ENCODE measurements at places on chromosomes 1 and 21.

DNA sequence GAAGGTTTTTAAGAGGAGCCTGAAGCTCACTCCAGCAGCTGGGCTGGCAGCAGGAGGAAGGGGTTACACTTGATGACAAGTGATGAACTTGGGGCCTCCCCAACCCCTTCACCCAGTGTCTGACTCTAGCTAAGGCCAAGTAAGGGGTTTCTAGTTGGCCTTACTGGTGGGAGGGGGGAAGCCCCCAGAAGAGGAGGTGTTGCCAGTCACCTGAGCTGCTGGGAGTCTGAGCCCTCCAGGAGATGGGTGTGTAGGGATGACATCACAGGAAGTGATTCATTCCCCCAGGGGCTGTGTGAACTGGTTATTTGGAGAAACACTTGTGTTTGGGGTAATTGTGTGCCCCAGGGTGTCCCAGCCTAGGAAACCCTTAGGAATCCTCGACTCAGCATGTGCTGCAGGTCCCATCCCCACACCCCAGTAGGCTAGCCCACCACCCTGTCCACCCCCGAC is 3.1 kb downstream of the PADI1 start:
- peak; percentile 70 for DNase-seq

DNA sequence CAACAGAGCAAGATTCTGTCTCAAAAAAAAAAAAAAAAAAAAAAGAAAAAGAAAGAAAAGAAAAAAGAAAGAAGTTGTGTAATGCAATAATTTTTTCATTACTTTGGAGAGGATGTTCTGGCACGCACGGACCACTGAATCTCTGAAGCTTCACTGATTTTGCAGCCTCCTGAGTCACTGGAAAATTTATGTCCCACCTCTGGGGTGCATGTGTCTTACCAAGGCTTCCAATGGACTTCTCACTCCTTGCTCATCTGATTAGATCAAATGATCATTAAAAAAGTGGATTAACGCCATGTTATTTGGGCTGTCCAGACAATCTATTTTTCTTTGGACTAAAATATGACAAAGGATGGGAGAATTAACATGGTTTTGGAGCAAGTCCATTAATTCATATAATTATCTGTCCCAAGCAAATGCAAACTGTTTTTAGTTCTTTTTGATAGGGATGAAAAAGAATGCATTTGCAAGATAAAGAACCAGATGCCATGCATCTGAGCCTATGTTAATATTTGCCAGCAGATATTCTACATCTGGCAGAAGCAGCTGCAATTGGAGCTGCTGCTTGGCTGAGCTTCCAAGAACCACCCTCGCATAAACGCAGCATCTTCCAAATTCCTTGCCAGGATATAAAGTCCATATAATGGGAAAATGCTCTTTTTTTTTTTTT is 10.1 kb upstream of the MAP1LC3C start:
- no peak for DNase-seq

GRCh38 chr1:94250341-94250740 is 13.0 kb upstream of the ARHGAP29 start:
- DNase-seq: no peak

DNA sequence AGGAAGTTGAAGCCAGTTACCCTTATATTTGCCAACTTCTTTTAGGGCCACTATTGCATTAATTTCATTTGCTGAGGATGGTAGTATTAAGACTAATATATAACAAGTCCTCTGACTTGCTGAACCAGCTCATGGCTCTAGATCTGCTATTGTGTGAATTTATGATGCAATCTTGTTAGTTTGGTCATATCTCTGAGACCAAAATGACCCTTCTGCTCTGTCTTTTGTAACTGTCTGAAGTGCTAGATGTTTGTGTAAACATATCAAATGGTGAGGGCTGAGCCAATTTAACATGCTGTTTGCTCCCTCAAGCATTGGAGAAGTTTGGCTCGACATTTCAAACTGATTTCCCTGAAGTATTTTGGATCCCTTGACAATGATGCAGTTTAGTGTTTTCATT is 106.9 kb upstream of the PTGFR start:
- DNase-seq: no peak

DNA sequence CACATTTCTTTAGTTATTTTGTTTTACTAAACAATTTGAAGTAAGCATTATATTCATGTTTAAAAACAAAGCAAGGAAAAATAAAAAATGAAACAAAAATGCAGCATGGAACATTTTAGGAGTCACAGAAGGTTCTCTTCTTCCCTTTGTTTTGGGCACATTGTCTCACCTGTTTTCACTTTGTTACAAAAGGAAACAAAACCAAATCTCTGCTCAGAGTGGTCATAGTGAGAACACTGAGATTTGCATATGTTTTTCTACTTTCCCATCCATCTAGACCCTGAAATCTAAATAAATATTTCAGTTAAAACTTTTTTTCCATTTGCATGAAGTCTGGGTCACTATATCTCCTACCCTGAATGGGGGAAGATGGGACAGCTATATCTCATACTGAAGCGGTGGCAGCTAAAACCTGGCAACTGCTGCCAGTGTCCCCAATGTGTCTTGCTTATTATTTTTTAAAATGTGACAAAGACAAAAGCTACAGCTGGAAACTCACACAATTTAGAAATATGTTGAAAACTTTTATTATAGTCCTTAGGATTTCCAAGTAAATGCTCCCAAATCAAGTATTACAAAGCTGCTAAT is 3.5 kb downstream of the EXOC8 start:
- DNase-seq: no peak
